ENCODE measurements at places on chromosomes 6 and 20.

DNA sequence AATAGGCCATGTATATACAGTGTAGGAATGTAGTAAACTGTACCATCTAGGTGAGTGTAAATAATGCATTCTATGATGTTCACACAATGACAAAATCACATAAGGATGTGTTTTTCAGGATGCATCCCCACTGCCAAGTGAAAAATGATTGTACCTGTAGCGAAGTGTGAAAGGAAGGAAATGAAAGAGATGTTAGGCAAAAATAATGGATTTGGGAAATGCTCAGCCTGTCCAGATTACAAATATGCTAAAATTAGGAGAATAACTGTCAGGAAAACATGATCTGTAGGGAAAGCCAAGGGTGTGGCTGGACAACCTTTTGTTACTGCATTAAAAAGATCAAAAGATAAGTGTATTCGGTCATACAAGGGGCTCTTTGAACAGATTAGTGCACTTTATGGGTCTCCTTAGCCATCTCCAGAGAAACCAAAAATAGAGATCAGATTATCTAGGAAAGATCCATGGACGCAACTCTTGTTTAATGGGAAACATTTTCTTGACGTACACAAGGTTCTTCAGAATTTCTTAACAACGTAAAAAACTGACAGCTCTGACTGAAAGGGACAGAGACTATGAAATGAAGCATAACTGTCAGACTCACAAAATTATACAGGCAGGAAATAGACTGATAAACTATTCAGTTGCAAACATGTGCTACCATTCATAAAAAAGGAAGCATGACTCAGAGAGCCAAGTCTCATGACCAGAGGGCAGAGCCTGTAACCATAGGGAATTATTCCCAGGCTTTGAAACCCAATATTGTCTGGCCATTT, 253.6 kb upstream of the RAB32 start:
- peak; percentile 69 for DNase-seq

DNA sequence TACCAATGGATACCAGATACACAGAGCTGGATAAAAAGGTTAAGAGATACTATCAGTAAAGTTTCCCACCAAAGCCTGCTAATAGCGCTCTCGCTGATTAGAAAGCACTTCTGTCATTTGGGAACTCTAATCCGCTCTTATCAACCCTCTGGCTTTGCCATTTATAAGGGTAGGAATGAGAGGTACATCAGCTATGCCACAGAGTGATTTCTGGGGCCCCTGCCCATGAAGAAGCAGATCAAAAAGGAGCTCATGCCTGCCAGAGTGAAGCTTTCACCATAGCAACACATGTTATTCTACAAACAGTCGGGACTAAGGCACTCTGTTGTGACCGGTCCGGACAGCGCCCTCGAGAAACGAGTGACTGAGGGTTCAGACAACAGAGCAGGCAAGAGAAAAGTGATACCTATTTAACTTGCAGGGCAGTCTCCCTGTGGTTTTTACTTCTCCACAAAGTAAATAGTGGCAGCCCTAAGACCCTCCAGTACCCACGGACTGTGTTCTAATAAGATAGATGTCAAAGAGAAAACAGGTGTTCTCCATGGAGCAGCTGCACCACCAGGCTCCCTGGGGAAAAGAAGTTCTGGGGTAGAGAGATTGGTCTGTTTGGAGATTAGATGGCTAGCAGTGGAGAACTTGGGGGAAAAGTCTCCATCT, 5.6 kb downstream of the TRAM2 start:
- no peak for DNase-seq

- DNase-seq, result no peak
Observed at GRCh38 chr6:170564936-170565530, 10.9 kb downstream of the TBP start.

DNA sequence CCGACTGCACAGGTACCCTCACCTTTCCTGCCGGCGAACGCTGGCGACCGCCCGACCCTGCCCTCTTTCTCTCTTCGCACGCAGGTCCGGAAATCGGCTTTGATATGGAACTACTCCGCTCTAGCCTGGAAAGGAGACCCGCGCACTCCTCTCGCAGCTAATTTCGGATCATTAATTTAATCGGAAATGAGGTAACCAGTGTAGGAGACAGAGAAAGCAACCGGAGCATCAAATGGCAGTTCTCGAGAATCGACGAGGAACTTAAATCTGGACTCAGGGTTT, 949 bp upstream of the ATXN1 start:
- no peak for DNase-seq

DNA sequence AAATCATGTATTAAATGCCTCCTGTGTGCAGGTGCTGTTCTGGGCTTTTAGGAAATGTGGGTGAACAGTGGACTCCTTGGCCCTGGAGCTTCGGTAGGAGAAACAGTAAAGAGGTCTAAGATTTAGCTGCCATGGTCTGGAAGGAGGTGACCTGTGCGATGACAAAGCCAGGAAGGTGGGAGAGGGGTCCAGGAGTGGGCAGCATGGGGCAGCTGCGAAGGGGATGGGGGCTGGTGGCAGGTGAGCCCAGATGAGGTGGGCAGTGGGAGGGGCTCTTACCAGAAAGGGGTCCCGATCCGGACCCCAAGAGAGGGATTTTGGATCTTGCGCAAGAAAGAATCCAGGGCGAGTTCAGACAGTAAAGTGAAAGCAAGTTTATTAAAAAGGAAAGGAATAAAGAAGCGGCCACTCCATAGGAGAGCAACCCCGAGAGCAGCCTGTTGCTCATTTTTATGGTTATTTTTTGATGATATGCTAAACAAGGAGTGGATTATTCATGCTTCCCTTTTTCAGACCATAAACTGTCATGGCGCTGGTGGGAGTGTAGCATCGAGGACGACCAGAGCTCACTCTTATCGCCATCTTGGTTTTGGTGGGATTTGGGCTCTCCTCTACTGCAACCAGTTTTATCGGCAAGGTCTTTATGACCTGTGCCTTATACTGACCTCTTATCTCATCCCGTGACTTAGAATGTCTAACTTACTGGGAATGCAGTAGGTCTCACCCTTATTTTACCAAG, 38.7 kb downstream of the PRR18 start:
- DNase-seq, result no peak

DNA sequence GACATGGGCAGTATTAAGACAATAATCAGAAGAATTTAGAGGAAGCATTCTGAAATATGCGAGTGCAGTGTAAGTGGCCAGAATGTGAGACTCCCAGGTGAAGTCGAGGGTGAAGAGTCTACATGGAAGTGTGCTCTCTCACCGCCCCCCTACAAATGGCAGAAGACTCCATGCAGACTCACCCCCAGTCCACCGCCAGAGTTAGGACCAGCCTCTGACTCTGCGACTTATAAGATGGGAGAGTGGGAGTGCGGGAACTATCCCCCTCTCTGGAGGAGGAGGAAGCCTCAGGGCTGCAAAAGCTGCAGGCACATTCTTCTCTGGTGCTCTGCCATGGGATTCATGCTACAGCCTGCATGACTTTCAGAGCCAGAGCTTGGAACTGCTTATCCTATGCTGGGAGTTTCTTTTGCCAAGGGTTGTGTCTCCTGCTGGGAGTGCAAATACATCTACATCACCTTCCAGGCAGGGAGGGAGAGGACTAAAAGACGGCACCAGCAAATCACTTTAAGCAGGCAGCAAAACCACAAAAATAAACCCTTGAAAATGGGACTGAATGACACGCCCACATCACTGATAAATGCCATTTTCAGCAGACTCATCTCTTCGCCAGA, 206.7 kb upstream of the SULF2 start:
- DNase-seq, result no peak

DNA sequence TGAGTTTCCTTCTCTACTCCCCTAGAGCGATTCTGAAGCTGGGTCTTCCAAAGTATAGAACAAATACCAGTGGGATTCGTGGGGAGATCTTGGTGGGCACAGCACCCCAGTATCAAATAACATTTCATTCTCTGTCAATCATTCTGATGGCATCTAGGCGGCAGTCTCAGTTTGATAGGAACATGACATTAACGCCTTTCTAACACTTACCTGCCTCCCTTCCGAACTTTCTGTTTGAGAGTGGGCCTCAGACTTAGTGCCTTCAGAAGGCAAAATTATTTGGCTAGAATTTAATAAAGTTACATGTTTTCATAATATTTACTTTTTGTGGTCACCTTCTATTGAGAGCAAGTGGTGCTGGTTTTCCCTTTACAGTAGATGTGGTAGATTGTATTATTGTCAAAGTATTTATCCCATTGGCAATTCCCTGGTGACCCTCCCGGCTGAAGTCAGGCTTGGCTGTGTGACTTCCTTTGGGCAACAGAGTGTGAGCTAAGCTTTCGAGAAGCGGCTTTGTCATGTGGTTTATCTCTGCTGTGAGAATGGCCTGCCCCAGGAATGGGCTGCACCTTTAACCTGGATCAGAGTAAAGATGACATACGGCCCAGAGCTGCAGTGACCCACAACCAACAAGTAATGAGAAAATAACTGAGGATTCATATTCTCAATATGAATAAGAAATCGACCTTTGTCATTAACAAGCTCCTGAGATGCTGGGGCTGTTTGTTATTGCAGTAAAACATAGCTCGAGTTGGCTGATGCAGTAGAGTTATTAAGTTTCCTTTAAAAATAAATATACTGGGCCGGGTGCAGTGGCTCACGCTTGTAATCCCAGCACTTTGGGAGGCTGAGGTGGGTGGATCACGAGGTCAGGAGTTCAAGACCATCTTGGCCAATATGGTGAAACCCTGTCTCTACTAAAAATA, 45.2 kb upstream of the PTPN1 start:
- no peak for DNase-seq

GRCh38 chr6:118387921-118388701, 160.0 kb upstream of the PLN start:
- DNase-seq, result peak; percentile 86

DNA sequence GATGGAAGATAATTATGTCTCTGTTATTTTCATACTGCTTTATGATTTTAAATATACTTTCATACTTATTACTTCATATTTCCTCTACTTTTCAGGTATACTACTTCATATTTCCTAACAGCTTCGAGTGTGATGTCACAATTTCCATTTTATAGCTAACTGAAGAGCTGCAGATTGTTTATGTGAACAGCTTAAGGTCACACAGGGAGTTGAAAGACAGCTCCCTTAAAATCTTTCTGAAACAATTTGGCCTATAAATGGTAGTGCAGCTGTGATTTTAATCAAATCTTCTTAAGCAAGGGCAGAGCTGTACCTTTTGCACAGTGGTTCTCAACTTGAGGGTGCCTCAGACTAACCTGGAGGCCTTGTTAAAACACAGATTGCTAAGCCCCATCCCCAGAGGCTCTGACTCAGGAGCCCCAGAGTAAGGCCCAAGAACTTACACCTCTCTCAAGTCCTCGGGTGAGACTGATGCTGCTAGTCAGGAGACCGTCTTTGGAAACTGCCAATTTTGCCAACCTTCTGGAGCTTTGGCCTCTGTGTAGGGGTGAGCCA, 347.0 kb upstream of the HSF2 start:
- no peak for DNase-seq

- DNase-seq, result no peak
Observed at GRCh38 chr20:3785240-3786125, 1.1 kb downstream of the CENPB start.

DNA sequence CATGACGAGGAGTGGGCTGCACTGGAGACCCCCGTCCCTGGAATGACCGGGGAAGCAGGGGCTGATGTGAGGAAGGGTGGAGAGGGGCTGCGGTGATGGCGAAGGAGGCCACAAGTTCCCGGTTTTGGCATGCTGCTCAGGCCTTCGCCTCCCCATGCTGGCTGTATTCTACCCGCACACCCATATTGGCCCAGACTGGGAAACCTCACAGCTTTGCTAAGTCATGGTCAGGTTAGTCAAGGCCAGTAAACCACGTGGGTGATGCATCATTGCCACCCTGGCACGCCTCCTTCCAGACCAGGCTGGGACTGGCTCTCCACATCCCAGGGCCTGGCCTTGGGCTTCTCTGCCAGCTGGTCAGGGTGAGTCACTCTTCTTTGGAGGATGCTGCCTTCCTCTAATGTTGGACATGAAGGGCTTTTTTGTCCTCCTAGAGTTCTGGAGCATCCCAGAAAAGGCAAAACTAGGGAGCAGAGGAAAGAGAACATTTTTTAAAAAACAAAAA, 53.8 kb downstream of the PCNA start:
- peak; percentile 66 for DNase-seq

- no peak for DNase-seq
Observed at GRCh38 chr6:157434349-157435033, 53.5 kb downstream of the ZDHHC14 start.

DNA sequence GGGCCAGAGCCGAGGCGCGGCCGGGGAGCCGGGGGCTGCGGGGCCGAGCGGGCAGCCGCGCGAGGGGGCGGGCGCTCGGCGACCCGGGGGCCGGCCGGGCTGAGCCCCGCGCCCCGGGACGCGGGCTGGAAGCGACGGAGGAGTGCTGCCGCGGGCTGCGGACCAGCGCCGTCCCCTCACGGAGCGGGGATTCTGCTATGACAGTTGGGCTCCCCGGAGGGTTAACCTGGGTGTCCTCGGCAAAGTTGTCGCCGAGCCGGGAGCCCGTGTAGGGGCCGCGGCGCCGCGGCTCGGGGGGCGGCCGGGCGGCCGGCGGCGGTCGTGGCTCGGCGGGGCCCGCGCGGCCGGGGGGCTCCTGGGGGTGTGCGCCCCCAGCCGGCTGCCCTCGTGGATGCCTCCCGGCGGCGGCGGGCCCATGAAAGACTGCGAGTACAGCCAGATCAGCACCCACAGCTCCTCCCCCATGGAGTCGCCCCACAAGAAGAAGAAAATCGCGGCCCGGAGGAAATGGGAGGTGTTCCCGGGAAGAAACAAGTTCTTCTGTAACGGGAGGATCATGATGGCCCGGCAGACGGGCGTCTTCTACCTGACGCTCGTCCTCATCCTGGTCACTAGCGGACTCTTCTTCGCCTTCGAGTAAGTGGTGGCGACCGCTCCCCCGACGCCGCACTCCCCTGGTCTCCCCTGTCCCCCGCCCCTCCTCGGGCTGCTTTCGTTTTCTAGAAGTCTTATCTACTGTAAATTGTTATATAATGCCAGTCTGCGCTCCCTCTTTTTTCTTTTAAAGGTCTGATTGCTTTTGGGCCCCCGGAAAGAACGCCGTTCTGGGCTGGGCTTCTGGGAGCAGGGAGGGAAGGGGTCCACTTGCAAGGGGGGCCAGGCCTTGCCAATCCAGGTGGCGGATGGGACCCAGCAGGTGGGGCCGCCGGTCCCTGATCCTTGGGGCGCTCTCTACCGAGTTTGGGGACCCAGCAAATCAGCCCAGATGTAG, 936 bp downstream of the ZDHHC14 start:
- no peak for DNase-seq

- DNase-seq, result no peak
Observed at GRCh38 chr6:149608381-149608982, 40.0 kb downstream of the KATNA1 start.
